ENCODE measurements at places on chromosomes 3 and 15.

GRCh38 chr3:77672016-77672415 is 632.1 kb downstream of the ROBO2 start:
- no peak for DNase-seq

GRCh38 chr15:42523331-42523730 is 25.3 kb downstream of the LRRC57 start:
- no peak for DNase-seq

- no peak for DNase-seq
Measured at GRCh38 chr3:133042778-133043177, 4.6 kb downstream of the TMEM108 start.

DNA sequence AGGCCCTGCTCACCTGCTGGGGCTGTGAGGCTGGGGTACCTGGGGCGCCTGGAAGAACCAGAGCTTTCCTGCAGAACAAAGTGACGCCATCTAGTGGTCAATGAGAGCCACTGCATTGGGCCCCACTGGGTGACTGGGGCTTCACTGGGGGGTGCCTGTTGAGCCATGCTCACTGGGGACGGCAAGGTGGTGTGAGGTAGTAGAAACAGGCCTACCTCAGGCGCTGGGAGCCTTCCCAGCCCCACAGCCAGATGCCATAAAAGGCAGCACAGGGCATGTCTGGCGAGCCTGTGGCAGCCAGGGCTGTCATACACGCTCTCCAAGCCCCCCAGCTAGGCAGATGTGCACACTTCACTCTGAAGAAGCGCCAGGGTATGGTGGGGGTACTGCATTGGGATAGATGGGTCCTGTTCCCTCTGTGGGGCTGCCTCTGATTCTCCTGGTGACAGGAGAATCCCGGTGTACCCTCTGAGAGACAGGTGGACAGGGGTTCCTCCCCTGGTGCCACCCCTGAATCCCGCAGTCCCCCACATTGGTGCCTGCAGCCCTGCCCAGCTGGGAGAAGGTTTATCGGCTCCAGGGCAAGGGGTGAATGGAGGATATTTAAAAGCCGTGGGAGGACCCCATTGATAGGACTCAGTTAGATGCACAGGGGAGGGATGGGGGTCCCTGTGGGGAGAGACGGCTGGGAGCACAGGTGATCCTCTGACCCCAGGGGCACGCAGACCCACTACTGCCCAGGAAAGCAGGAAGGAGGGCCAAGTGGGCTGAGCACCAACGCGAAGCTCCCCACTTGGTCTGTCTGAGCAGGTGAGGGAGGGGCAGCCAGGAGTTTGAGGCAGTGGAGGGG is 178.8 kb downstream of the NSMCE3 start:
- DNase-seq: no peak

- no peak for DNase-seq
Measured at GRCh38 chr15:70286113-70286806, 188.5 kb upstream of the TLE3 start.

DNA sequence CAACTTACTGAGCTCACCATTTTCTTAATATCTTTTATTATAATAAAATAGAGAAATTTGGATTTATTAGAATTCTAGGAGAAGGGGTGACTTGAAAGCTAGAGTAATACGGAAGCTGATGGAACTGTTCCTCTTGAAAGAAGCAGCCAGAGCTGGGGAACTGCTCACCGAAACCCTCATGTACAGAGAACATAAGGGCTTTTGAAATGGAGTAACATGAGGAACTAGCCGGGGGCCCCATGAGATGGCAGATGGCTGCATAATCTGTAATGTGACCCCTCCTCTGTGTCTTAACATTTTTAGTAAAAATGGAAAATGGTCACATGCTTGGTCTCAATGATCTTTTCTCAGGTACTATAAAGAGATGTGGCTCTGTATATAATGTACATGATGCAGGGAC is 15.7 kb upstream of the DYNC1LI1 start:
- DNase-seq: no peak

- no peak for DNase-seq
Measured at GRCh38 chr3:71061581-71061980, 521.9 kb downstream of the FOXP1 start.

GRCh38 chr3:50657816-50658215 is 16.9 kb upstream of the DOCK3 start:
- DNase-seq: no peak

DNA sequence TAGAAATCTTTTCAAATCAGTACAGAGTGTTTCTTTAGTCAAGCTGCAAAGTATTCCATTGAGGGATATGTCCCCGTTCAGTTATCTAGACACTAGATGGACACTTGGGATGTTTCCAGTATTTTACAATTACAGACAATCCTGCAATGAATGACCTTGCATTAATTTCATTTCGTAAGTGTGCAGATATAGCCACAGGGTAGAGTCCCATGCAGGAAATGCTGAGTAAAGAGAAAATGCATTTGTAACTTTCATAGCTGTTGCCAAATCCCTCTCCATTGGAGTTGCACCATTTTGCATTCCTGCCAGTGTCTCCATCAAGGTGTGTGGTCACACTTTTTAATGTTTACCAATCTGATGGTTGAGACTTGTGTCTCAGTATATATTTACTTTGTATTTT is 92.5 kb downstream of the LIPC start:
- peak; percentile 58 for DNase-seq

GRCh38 chr3:137035631-137036030 is 77.8 kb downstream of the IL20RB start:
- DNase-seq: no peak

DNA sequence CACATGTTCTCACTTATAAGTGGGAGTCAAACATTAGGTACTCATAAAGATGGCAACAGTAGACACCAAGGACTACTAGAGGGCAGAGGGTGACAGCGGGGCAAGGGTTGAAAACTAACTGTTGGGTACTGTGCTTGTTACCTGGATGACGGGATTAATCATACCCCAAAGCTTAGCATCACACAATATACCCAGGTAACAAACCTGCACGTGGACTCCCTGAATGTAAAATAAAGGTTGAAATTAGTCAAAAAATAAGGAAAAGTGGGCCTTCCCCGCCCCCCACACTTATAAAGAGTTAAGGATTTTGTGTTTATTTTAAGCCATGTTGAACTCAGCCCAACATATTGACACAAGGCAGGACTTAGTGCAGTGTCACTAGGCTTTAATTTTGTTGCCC is 96.1 kb downstream of the APBA2 start:
- DNase-seq: no peak

DNA sequence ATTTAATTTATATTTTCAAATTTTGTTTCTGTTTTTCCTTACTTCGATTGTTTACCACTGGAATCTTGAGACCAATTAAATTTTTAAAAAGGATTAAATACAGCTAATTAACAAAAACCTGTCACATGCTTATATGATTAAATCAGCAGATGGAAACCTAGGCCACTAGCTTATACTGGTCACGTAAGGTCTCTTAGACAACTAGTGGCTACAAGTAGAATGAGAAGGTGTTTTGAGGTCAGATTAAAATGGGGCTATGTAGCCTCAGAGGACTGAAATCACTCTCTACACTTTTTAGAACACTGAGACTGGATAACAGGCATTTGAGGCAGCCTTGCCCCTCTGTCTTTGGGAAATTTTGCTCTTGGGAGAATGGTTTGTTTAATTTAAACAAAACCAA is 246.5 kb upstream of the ONECUT1 start:
- DNase-seq: no peak

GRCh38 chr3:55205990-55206389 is 278.1 kb upstream of the LRTM1 start:
- DNase-seq: no peak

- no peak for DNase-seq
Measured at GRCh38 chr3:102510663-102511062, 75.8 kb downstream of the ZPLD1 start.

DNA sequence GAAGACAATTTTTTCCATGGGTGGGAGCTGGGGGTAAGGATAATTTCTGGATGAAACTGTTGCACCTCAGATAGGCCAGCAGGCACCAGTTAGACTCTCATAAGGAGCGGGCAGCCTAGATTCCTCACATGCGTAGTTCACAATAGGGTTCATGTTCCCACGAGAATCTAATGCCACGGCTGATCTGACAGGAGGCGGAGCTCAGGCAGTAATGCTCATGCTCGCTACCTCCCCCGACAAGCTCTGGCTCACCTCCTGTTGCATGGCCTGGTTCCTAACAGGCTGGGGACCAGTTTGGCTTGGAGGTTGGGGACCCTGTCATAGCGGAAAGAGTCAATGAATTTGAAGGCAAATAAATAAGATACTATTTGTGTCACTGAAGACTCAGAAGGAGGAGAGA is 105.5 kb downstream of the PLD1 start:
- DNase-seq: no peak

GRCh38 chr3:88713233-88713691 is 394.2 kb upstream of the EPHA3 start:
- DNase-seq: no peak

GRCh38 chr3:17111586-17111985 is 226.8 kb downstream of the PLCL2 start:
- DNase-seq: no peak

DNA sequence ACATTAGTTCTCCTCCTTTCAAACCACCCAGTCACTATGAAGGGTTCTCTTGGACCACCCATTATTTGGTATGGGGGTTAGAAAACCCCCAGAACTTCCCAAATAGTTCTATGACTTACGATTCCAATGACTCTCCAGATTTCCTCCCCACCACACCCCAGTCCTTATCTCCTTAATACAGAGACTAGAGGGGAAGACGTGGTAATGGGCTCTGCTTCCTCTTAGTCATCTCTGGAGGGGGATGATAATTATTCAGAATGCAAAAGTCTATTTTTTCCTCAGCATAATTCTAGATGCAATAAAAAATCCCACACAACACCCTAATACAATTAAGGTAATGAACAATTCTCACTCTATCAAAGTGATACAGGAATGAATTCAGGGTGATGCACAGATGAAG is 48.9 kb upstream of the CFAP161 start:
- no peak for DNase-seq

- no peak for DNase-seq
Measured at GRCh38 chr15:41968701-41969100, 3.7 kb downstream of the EHD4 start.

DNA sequence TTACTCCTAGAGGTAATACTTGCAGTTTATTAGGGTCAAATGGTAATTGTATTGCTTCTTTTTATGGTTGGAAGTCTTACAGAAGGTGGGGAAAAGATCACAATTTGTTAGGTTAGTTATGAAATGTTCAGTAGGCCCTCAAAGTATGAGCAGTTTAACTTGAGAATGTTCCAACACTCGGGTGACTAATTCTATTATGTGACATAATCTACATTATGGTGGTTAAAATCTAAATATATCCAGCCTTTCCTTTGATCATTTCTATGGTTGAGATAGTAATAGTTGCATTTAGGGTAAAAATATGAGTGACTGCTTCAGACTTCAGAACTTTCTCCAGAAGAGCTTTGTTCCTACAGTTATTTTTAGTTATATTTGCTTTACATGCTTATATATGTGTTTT is 19.6 kb upstream of the FBXO22 start:
- no peak for DNase-seq

DNA sequence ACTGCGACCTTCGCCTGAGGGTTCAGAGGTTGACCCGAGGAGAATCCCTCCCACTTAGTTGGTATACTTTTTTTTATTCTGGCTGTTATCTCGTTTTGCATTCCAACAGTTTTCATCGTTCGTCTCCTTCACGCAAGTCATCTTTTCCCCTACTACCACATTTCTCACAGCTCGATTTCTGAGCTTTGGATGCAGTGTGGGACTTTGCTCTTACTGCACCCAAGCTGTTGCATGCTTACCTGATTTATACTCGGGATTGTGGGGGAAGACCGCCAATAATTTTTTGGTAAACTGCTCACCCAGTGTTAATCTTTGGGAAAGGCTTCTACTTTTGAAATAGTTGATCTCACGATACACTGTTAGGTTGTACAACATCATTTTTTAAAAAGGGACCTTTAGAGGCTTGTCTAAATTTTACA is 702 bp downstream of the TBC1D23 start:
- no peak for DNase-seq

- DNase-seq: no peak
Measured at GRCh38 chr3:53649816-53650215, 155.4 kb downstream of the CACNA1D start.

DNA sequence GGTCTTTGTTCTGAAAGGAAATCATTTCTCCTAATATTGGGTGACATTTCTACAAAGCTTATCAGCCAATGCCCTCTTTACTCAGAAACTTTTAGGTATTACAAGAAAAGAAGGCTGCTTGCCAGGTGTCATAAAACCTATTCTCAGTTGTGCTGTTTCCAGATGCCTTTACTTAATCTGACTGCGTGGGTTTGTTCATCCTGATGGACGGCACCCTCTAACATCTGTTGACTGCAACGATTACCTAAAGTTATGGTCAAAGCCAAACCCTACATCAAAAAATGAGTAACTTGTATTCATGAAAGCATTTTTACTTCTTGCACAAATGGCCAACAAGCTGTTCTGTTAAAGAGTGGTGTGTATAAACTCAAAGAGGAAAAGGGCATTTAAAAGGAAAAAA is 207.7 kb upstream of the PDZRN3 start:
- DNase-seq: no peak

GRCh38 chr15:99630607-99631131 is 64.9 kb downstream of the MEF2A start:
- DNase-seq: no peak

DNA sequence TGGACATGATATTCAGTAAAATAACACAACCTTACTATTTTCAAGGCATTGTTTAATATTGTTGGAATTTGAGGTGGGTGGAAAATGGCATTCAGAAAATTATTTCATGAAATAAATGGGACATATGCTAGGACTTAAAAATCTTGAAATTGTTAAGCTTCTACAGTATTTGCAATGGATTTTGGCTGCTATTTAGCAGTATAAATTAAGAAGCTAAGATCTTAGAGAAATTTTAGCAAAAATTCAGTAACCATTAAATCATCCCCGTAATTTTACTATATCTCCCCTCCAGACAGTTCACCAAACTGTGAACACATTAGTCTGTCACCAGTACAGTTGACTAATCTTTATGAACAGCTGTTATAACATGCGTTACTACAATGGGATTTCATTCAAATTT is 8.2 kb downstream of the DIPK2A start:
- no peak for DNase-seq

- DNase-seq: no peak
Measured at GRCh38 chr3:64109438-64109837, 86.1 kb upstream of the PSMD6 start.

DNA sequence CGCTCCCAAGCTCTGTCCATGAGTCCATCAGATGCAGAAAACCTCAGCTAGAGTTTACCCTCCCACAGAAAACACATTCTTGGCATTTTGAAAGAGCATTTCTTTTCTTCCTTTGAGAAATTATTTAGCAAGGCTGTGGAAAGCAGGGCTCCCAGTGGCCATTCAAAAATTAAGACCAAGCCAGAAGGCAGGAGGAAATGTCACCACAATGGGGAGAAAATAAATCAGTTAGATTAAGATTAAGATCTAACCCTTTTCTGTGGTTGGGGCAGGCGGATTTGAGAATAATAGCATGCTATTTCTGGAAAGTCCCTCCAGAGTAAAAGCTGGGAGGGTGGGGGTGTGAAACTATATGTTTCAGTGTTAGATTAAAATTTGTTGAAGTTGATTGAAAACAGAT is 20.2 kb downstream of the LRIG1 start:
- DNase-seq: no peak

- no peak for DNase-seq
Measured at GRCh38 chr3:194900854-194901522, 215.3 kb downstream of the FAM43A start.
